ENCODE measurements at places on chromosomes 11 and 22. TPM values are rescaled to one million over a fixed set of nuclear protein-coding genes. Genes with fewer than 3 reads are reported as not detected.

The TENM4 gene
- 0.01 TPM for total RNA-seq

The KIRREL3 gene
- total RNA-seq, result 8.8 TPM

The ZBTB16 gene
- total RNA-seq, result not detected

The FOXRED2 gene
- 16.7 TPM for total RNA-seq

The PNPLA3 gene
- total RNA-seq, result 0.69 TPM
